ENCODE measurements at places on chromosomes 1 and 21.

GRCh38 chr1:89085781-89086180 is 20.8 kb upstream of the GBP1 start:
- peak; percentile 16 for DNase-seq

- peak; percentile 34 for DNase-seq
These were observed 5.7 kb upstream of the OLIG2 start for GRCh38 chr21:33019885-33020557.

DNA sequence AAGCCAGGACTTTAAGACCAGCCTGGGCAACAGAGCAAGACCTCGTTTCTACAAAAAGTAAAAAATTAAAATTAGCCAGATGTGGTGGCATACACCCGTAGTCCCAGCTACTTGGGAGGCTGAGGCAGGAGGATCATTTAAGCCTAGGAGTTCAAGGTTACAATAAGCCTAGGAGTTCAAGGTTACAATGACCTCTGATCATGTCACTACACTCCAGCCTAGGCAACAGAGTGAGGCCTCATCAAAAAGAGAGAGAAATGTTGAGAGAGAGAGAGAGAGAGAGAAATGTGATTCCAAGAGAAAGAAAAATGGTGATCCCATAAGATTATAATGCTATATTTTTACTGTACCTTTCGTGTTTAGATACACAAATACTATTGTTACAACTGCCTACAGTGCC is 60.2 kb downstream of the PACC1 start:
- no peak for DNase-seq

DNA sequence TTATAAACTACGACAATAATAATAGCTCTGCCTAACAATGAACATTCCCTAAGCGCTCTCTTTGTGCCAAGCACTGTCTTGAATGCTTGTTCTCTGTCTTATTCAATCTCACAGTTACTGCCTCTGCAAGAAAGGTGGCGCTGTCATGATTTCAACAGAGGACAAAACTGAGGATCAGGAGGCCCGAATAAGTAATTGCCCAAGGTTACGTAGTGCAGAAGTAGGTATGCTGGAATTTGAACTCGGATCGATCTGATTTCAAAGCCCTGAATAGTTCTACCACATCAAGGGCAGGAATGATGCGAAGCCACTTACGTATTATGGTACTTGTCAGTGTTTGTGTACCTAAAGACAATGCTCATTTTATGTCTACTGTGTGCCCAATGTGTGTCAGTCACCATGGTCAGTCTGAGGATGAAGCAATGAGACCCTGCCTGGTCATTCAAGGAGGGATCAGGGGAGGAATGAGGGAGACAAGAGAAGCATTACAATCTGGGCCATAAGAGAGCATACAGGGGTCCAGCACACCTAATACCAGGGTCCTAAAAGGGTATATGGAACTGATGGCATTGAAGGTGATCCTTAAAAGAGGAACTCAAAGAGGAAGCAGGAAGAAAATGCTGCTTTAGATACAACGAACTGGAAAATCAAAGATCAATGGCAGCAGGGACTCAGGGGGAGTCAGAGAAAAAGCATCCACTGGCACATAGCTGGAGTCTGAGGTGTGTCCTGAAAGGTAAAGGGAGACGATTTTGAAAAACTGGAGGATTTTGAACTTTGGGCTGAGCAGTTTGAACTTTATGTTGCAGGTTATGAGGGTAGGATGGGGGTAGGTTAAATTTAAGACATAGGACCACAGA is 389.2 kb downstream of the PLPP3 start:
- DNase-seq: no peak

GRCh38 chr1:228210076-228210651 is 2.3 kb downstream of the OBSCN start:
- DNase-seq: no peak

DNA sequence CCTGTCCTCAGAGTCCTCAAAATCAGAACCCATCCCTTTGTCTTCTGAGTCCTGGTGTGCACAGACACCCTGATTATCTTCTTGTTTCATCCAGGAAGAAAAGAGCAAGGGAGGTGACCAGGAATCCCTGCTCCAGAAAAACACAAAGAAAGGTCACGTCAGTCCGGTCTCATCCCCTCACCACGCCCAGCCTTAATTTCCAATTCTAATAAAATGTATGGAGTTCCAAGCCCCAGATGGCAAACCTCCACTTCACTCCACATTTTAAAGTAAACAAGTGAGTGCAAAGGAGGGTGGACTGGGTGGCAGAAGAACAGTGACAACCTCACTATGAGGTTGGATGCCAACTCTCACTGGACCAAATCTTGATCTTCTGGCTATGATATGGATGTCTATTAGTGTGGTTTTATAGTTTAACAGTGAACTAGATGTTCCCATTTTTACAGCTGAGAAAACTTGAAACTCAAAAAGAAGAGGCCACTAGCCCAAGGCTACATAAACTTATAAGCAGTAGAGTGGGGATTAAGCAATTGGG is 22.0 kb downstream of the ZNF697 start:
- DNase-seq: no peak

DNA sequence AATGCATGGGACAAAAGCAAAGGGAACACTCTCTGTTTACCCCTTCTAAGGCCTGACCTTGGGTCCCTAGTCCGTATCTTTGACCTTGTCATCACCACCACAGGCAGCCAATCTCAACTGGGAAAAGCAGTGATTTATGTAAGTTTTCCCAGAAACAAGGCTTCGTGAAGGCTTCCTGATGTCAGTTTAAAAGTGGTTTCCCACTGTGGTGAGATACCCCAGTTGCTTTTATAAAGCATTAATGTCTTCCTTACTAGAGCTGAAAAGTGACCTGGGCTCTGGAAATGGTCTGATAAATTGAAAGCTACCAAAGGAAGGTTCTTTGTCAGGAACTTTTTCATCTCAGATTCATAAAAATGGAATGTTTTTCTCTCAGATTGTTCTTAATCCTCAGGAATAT is 536.4 kb upstream of the PTBP2 start:
- no peak for DNase-seq

DNA sequence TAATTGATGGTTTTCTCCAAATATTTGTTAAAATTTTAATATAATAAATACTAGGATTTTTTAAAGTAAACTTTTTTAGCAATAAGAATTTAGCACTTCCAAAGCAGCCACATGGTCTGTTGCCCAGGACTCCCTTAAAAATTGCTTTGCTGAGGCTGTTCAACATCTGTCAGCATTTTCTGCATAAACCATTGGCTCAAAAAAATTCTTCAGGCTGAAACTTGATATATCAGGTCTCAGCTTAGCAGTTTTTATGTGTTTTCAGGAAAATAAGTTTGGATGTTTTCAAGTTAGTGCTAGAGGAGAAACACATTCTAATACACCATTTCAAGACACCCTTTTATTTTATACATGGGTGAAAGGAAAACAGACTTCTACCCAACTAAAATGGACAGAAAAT is 69.1 kb upstream of the C1orf105 start:
- DNase-seq: no peak

GRCh38 chr21:42037943-42038342 is 27.8 kb upstream of the ZBTB21 start:
- DNase-seq: no peak

DNA sequence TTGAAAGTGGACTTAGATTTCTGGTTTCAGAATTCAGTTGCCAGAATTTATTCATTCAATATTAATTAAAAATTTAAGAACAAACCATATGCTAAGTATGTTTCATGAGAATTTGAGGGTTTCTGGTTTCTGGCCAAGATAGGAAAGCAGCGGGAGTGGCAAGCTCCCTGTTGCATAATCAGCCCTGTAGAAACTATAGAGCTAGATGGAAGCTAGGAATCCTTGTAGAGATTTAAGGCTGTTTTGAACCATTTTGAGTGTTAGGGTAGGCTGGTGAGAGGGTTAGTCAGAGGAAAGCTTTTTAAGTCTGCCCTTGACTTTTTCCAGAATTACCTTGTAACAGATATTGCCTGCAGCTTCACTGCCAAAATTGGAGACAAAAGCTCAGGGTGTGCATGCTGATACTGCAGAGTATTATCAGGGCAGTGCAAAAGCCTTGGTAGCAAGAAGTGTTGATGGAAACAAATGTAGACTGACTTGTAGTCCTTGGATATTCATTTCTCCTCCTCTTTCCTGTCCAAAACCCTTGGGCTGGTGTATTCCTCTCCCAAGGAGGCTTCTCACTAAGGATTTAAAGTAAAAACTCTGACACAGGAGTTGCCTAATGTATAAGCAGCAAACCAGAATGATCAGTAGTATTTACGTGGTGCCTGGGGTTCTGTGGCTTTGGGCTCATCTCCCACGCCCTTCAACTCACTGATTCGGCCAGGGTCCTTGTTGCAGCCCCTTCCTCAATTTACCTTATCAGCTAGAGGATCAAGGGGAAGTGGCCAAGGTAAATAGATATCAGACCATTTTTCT is 12.6 kb upstream of the GIPC2 start:
- DNase-seq: no peak

- no peak for DNase-seq
These were observed 12.5 kb downstream of the NFIA start for GRCh38 chr1:61094677-61095469.

- DNase-seq: no peak
These were observed 4.4 kb downstream of the LYPD8 start for GRCh38 chr1:248751142-248751541.

DNA sequence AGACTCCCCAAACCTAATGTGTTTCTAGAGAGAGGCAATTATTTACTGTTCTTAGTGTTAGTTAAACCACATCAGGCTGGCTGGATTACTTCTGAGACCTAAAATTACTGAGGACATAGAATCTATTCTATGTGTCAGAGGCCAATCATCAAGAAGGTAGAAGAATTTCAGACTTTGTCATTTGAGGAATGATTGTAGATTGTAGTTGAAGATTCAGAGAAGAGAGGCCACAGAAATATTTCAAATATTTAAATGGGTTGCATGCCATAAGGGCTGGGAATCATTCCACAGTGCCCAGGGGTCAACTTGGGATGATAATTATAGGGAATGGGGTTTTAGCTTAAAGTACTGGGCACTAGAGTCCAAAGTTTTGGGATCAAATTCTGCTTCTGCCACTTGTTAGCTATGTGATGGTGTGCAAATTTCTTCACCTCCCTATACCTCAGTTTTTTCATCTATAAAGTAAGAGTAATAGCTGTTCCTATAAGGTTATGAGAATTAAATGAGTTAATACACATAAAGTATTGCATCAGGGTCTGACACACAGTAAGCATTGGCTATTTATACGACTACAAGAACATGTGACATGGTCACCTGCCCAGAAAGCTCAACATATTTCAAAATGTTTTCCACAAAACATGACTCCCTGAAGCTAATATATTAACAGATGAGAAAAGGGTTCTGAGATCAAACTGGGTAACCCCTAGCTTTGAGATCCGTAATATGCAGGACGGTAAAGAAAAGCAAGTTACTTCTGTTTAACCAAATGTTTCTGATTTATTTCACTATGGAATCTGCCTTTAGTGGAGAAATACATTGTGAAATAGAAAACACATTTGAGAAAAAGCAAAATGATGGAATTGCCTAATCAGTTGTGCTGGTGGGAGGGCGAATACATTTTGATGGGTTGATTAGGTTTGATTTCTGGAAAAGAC is 69.7 kb upstream of the SPAG17 start:
- DNase-seq: no peak

GRCh38 chr1:92439291-92439690 is 47.4 kb downstream of the GFI1 start:
- DNase-seq: no peak

- no peak for DNase-seq
These were observed 195.2 kb downstream of the GABPA start for GRCh38 chr21:25929856-25930520.

GRCh38 chr1:39344394-39345154 is 140.1 kb downstream of the MACF1 start:
- DNase-seq: no peak

GRCh38 chr1:214318356-214318755 is 37.4 kb downstream of the SMYD2 start:
- no peak for DNase-seq

GRCh38 chr1:218659911-218660677 is 315.0 kb downstream of the TGFB2 start:
- DNase-seq: no peak

- DNase-seq: no peak
These were observed 622.8 kb downstream of the PTPRU start for GRCh38 chr1:29859126-29859525.

- DNase-seq: no peak
These were observed 146.8 kb upstream of the RAB4A start for GRCh38 chr1:229124116-229124515.

GRCh38 chr1:98763488-98764150 is 102.1 kb downstream of the SNX7 start:
- no peak for DNase-seq

DNA sequence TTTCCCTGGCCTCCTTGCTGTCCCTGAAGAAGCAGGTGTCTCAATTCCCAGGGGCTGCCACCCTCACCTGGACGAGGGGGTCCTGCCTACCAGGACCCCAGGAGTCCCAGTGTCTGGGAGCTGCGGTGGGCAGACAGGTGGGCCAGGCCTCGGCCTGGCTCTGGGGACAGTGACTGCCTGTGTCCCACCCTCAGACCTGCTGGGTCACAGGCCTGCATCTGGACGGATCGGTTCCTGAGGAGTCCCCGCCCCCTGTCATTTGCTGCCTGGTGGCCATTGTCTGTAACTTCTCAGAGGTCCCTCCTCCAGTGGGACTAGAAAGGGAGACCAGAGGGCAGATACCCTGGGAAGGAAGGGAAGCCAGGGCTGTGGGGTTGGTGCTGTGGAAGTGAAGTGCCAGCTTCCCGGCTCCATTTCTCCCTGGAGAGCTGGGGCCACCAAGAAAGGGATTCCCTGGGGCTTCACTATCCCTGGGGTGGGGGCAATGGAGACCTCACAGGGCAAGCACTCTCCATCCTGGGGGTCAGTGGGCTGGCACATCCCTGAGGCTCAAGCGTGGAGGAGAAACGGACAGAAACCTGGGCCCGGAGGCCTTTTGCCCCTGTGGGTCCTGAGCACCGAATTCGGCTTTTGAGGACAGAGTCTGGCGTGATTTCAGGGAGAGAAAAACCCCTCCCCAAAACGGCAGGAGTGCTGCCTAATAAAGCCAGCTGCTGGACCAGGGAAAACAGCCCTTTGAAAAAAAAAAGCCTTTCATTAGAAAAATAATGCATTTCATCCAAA is 157.3 kb downstream of the PEX14 start:
- DNase-seq: no peak

DNA sequence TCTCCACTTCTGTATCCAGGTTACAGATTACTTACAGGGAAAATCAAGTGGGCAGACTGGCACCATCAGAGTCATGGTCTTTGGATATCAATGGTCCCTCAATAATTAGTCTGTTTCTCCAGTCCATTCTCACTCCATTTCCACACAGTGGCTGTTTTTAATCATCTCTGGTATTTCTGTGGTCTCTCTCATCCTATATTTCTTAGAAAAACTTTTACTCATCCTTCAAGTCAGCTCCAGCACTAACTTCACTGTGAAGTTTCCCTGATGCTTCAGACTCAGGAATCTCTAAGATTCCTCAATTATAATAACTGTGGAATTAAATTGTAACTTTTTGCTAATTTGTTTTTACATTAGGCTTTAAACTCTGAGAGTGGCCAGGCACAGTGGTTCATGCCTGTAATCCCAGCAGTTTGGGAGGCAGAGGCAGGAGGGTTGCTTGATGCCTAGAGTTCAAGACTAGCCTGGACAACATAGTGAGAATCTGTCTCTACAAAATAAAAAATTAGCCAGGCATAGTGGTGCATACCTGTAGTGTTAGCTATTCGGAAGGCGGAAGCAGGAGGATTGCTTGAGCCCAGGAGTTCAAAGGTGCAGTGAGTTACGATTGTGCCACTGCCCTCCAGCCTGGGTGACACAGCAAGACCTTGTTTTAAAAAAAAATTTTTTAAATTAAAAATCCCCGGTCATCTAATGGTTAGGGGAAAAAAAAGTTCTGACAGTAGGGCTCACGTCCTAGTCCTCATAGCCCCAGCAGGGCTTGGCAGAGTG is 10.6 kb downstream of the CD160 start:
- DNase-seq: no peak

All from frontal cortex (tissue), 4 donors.